ENCODE measurements at places on chromosomes 3 and 15.

DNA sequence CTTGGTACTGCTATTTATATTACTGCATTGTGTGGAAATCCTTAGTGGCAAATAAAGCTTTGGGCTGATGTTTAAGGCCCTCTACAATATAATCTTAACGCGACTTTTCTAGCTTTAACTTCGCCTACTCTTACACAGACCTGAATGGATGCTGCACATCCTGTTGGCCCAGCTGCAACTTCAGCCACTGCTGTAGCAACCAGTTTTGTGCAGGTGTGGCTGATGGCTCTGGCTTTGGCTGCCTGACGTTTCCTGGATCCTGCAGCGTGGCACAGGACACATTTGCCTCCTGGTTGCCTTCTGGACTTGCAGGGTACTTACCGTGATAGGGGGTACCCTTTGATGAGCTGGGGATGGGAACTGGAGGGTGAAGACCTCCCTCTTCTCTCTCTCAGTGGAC, 20.2 kb upstream of the ERICH6 start:
- DNase-seq = no peak

GRCh38 chr3:127409421-127410136, 121.7 kb upstream of the PRR20G start:
- no peak for DNase-seq

DNA sequence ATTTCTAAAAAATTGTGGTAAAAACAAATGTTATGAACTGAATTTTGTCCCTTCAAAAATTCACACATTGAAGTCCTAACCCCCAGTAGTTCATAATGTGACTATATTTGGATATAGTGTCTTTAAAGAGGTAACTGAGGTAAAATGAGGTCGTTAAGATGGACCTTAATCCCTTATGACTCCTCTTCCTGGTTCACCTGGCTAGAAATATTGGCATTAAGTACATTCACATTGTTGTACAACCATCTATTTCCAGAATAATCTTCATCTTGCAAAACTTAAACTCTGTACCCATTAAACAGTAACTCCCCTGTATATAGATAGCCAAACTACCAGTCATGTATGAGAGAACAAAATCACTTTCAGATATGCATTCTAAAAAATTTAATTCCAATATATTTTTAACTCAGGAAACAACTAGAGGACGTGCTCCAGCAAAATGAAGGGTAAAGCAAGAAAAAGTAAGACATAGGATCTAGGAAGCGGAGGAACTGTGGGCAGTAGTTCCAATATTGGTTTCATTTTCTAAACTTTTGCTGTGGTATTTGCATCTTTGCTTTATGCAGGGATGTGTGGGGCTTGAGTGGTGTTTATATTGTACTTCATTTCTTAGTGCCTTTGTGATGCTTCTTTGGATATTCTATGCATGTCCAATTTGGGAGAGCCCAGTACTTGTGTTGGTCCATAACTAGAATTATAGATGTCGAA, 36.7 kb upstream of the IL20RB start:
- DNase-seq = peak; percentile 36

- peak; percentile 28 for DNase-seq
Measured at GRCh38 chr3:179898024-179898423, 138.7 kb downstream of the PEX5L start.

DNA sequence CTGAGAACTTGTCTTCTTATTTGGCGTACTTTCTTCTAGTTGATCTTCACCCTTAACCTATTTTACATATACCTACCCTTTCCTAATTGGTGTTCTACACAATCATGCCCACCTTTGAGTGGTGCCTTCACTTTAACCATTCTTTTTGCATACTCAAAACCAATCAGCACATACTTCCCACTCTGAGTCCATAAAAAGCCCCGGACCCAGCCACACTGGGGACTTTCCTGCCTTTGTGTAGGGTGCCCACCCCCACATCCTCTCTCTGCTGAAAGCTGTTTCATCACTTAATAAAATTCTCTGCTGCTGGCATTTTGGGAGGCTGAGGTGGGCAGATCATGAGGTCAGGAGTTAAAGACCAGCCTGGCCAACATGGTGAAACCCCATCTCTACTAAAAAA, 15.9 kb upstream of the CHST2 start:
- DNase-seq = no peak

DNA sequence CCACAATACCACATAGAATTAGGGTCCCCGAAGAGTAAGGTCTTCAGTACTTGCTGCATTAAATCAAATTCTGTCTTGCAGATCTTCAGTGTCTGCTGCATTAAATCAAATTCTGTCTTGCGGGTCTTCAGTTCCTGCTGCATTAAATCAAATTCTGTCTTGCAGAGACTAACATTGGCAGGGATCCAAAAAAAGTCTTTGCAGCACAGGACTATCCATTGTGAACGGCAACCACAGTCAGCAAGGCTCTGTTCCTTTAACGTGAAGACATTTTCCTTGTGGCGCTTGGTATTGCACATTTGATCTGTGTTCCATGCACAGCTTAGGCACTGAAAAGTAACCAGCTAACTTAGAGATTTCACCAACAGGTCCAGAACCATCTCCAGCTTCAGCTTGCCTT, 46.8 kb upstream of the POMGNT2 start:
- DNase-seq = no peak

- no peak for DNase-seq
Measured at GRCh38 chr3:104989878-104990277, 376.8 kb upstream of the ALCAM start.

DNA sequence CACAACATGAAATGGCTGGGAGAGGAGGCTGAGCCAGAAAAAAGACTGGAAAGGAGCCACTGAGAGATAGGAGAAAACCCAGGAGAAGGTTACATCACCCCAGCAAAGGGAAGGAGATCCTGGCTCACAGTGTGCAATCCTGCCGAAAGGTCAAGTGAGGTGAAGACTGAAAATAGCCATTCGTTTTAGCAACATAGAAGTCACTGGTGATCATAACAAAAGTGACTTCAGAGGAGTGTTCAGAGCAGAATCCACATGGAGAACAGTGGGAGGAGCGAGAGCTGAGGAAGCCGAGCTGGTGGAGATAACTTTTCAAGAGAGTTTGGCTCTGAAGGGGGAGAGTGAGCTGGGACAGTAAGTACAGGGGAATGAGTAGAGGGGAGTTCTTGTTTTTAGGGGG, 5.4 kb upstream of the HEG1 start:
- no peak for DNase-seq

DNA sequence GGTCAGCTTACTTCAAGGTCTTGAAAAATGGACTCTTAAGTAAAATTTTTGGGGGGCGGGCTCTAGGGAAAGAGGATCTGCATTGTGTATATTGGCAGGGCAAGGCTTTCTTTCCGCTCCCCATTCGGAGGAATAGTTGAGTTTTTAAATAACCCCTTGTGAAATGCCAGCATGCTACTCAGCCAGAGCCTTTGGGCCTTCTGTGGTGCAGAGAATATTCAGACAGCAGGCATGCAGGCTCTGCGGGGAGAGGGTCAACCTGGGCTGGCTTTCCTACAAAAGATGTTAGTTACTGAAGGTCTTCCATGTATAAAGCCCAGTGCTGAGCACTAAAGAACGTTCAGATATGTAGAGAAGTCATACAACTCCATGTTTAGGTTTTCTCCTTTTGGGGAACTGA, 40.6 kb downstream of the ADAMTSL3 start:
- DNase-seq = no peak

DNA sequence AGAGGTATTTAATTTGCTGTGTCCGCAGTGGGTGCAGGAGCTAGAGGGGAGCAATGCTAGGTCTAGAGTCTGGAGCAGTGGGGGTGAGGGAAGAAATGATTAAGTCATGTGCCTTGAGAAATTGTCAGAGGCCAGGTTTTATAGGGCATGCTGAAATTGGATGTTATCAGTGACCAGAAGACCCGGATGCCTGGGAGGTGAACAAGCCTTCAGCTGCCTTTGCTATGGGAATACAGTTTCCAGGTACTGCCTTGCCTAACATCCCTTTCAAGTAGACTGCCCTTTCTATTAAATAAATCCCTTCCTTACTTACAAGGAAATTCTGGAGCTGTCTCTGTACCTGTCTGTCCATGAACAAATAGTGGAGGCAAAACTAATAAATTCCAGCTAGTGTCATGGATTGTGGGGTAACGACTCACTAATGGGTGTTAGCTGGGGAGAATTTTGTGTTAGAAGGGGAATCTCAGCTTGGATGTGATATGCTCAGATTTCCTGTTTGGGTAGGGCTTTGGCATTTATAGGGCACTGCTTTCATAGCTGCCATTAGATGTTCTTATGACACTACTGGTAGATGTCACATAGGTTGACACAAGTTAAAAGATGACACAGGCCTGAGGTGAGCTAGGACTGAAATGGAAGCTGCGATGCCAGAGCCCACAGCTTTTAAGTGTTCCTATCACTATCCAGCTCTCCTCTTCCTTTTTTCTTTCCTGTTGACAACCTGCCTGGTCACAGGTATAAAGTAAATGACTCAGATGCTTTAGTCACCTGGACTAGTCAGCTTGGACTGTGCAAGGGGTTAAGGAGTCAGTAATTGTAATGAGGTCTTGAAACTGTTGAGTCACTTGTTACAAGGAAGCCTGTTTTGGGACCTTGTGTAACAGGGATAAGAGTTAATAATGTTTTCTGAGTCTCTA, 21.3 kb downstream of the CHD2 start:
- DNase-seq = no peak

- no peak for DNase-seq
Measured at GRCh38 chr15:51375966-51376640, 34.6 kb downstream of the GLDN start.

- DNase-seq = no peak
Measured at GRCh38 chr15:63370764-63371163, 10.9 kb downstream of the CA12 start.

- no peak for DNase-seq
Measured at GRCh38 chr3:78048698-78049097, 1008.8 kb downstream of the ROBO2 start.

DNA sequence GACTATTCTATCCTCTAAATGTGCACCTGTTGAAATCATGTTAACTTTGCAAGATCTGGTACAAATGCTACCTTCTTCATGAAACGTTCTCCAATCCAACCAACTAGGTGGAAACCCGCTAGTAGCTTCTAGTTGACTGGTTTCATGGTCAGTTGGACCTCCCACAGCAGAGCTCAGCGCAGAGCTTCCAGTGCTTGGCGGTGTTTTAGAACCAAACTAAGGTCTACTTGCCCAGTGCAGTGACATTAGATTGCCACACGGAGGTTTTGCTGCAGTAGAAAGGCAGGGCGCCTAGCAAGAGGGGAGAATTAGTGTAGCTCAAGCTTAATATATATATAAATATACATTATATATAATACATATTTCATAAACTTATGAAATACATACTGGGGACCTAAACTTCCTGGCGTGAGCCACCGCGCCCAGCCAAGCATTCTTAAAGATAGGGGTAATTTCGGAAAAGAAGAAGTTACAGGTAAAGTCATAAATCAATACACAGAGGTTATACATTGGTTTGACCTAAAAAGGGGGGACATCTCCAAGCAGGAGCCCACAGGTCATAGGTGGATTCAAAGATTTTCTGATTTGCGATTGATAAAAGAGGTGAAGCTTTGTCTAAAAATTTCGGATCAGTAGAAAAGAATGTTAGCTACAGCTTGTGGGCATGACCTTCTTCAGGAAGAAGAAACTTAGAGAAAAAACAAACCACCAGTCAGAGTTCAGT, 2.1 kb upstream of the OXSR1 start:
- DNase-seq = peak; percentile 31

- no peak for DNase-seq
Measured at GRCh38 chr3:44942202-44942921, 33.6 kb downstream of the ZDHHC3 start.

- DNase-seq = no peak
Measured at GRCh38 chr3:29339016-29339833, 58.4 kb downstream of the RBMS3 start.

- DNase-seq = no peak
Measured at GRCh38 chr3:60514866-60515265, 736.4 kb downstream of the FHIT start.

DNA sequence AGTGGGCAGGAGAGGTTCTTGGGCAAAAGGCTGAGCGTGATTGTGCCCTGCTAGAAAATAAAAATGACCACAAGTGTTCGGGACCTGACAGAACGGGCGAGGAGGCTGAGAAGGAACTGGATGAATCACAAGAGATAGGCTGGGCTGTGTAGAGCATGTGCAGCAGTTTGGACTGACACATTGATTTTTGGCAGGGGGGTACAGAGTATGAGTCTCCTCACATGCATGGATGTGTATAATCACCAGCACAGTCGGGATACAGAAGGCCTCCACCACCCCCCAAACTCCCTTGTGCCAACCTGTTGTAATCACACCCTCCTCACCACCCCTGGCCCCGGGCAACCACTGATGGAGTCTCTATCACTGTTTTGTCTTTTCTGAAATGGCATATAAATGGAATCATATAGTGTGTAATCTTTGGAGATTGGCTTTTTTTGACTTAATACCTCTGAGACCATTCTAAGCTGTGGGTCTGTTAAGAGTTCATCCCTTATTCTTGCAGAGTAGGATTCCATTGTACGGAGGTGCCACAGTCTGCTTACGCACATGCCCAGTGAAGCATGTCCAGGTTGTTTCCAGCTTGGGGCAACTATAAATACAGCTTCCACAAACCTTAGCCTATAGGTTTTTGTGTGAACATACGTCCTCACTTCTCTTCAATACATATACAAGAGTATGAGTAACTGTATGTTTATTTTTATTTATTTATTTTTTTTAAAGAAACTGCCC, 438.8 kb downstream of the FOXP1 start:
- no peak for DNase-seq

DNA sequence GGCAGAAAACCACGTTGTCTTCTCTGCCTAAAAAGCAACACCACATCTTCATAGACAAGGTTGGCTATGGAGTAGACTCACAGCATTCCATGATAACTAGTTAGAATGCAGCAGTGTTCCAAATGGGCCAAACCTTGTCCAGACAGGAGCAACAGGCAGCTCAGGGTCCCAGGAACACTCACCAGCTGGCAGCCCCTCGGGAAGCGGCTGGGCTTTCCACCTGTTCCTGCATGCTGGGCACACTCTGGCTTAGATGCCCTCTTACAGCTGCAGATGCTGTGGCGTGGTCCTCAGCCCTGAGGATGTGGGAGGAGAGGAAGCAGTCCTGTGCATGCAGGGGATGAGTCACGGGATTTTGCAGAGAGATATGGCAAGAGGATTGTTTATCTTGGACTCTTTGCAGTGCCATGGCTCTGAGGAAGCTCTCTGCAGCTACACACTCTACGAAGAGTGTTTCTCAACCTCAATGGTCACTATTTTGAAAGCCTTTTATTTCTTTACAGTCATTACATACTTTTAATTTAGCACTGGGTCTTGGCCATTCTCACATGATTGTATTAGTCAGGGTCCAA, 11.3 kb downstream of the NRROS start:
- DNase-seq = no peak

GRCh38 chr3:194637541-194638400, 4.6 kb upstream of the TMEM44 start:
- no peak for DNase-seq
